ENCODE measurements at places on chromosomes 5 and 9.

DNA sequence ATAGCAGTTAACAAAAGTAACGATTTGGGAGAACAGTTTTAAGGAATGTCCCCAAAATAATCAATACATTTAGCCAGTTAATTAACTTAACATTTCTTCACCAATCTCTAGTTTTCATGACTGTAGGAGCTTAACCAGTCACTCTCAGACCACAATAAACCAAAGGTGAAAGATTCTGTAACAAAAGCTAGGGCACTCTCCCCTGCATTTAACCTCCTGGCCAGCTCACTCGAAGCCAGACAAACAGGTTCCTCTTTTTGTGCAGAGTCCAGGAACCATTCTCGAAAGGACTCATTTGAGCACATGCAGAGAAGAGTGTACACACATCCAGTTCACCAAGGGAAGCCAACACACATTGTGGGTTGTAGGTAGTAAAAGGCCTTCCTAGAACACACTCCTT is 6.5 kb downstream of the IL7R start:
- DNase-seq, result no peak

DNA sequence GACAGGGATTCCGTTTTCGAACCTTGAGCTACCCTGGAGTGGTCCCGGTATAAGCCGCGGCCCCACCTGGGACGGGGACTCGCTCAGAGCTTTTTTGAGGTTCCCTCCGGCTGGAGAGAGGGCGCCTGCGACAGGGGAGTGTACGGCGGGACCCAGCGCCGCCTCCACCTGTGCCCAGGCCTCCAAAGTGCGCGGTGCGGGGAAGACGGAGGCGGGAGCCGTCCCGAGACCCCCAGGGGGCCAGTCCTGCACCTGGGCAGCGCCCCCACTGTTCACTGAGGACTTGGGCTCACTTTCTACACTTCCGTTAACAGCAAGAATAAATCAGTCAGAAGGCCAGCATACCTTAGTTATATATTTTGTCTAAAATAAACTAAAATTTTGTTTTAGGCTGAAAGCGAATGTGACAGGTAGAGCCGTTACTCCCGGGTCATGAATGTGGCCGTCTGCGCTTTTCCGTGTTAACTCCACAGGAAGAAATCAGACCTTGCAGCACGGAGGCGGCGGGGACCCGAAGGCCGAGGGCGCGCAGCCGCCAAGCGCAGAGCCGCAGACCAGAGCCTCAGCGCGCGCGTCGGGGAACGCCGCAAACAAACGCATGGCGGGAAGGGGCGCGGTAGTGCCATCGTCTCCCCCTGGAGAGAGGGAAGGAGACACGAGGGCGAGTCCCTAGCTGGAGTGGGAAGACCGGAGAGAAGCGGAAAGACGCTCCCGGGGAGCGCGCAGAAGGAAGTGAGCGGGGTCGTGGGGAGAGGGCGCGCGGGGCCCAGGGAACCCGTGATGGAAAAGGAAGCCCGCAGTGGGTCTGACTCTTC is 14.1 kb downstream of the TRIM7 start:
- DNase-seq, result no peak

DNA sequence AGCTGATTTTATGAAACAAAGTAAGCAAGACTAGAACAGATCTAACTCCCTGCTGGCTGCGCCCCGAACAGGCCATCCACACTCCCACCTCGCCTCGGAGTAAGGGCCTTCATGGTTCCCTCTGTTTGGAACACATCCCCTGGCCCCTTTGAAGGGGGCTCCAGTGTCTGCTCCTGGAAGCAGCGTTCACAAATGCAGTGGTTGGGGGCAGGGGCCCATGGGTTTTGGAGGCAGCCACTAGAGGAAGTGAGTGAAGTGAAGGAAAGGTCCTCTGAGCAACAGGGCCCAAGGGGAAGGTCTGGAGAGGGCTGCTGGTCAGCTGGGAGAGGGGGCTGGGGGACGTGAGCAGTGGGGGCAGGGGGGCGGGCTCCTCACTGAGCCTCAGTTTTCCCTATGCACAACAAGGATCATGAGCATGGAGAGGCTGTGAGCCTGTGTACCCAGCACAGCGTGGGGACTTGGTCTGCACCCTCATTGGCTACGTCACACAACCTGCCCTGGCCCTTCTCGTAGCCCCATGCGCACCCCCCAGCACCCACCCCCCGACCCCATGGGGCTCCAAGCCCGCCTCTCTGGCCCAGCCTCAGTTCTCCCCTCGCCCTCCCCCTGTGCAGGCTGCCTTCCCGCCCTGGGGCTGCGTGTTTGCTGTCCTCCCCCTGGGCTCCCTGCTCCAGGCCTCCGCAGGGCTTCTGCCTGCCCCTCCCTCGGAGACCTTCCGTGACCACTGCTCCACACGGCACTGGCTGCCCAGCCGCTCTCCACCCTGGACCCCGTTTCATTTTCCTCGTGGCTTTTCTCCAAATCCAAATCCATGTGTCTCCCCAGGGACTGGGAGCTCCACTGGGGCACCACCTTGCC is 39.5 kb downstream of the RASGEF1C start:
- DNase-seq, result no peak

GRCh38 chr9:22050924-22051323 is 41.8 kb upstream of the CDKN2B start:
- DNase-seq, result no peak

DNA sequence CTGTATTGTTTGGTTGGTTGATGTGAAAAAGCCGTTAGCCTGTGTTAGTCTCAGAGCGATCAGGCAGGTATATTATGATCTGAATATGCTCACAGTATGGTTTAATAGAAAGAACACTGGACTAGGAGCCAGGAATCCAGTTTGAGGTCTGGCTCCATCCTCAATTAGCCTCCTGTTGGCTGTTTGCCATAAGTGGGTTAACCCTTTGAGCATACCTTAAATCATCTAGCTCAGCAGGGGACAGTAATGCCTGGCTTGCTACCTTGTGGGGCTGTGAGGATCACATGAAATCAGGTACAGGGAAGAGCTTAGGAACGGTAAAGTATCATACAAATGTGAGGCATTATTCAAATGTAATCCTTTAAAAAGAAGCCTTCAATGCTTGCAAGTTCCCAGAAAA is 104.7 kb downstream of the CMYA5 start:
- no peak for DNase-seq

GRCh38 chr5:143738417-143739401 is 73.3 kb upstream of the HMHB1 start:
- DNase-seq, result no peak

GRCh38 chr5:154517181-154517580 is 39.2 kb upstream of the HAND1 start:
- no peak for DNase-seq

GRCh38 chr9:129887334-129888292 is 52.4 kb downstream of the USP20 start:
- DNase-seq, result peak; percentile 29

GRCh38 chr9:129850821-129851550 is 15.7 kb downstream of the USP20 start:
- no peak for DNase-seq

DNA sequence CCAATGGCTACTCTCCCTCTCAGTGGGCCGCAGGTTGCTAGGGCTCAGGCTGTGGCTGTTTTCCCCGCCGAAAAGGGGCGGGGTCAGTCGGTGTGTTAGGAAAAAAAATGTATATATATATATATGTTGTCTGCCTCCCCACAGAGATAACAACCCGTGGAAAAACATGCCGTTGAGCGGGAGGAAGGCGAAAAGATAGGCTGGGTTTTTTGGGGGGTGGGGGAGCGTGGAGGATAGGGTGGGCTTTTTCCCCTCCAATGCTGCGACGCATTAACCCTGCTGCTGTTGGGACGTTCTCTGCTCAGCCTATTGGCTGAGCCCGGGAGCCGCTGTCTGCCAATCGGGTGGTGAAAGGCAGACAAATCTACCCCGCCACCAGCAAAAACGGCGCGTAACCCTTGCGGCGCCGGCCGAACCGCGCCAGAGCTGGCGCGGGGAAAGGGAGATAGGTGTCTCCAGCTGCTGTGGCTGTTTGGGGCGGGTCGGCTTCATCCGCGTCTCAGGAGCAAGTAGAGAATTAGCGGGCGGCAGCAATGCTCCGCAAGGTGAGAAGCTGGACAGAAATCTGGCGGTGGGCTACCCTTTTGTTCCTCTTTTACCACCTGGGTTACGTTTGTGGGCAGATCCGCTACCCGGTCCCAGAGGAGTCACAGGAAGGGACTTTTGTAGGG is at the start of gene PCDHGC4:
Gene PCDHGC4, plus strand, starts transcription at position 390 of the 671 bp plus-strand sequence. Its CDS starts 144 bp downstream, at position 534.
- no peak for DNase-seq

GRCh38 chr9:7901621-7902020 is 102.0 kb upstream of the DMAC1 start:
- no peak for DNase-seq

GRCh38 chr5:108386345-108387061 is 4.6 kb upstream of the FBXL17 start:
- no peak for DNase-seq

DNA sequence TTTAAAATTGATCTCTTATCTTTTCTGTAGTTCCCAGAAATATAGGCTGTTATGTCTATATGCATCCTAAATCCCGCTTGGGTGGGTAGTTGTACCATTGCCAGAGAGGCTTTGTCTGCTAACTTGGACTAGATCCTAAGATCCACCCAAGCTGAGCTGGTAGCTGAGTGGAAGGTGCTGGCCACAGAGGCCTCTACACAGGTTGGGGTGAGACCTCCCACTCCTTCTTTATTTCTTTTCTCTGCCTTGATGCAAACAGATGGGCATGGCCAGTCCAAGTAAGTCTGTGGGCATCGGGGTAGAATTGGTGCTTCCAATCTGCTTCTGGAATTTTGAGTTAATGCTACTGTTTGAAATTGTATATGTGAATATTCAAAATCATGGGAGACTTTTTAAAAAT is 14.4 kb upstream of the GADD45G start:
- no peak for DNase-seq

DNA sequence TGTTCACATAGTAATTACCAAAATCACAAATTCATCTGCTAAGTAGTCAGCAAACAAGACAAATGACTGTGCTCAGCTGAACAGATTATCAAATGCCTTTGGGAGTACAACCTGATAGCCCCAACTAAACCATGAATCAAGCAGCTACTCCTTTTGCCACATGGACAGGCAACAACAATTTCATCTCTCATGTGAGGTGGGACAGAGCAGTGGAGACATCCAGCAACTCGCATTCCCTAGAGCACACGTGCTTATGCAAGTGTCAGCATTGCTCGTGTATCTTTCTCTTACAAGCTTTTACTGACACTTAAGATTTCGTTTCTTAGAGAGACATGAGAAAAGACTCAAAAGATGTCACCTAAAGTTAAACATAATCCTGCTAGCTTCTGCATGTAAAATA is 42.7 kb upstream of the PPP2R2B start:
- DNase-seq, result no peak

DNA sequence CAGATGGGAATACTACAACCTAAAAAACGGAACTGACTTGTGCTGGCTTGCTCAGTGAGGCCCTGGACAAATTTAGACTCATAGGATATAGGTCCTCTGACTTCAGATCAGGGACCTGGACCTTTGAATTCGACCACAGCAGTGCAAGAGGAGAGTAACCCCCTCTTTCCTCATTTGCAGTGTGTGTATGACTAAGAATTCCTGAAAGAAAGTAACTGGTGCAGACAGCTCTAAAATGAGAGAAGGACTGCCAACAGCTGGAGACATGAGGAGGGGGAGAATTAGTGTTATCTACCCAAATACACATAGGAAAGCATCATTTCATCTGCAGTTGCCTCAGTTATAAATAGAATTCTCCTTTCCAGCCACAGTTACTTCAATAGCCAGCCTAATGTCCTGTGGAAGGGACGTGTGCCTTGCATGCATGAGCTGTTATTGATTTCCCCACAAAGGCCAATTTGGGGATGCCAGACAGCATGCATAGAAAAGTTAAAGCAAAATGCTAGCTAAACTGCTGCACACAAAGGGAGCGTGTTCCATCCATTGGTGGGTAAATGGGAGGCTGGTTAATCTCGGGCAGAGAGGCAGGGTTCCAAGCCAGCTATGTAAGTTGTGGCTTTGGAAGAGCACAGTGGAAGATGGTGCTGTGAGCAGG is 442.7 kb downstream of the CDK5RAP2 start:
- no peak for DNase-seq

GRCh38 chr9:81565144-81565543 is 124.2 kb downstream of the TLE1 start:
- DNase-seq, result no peak

DNA sequence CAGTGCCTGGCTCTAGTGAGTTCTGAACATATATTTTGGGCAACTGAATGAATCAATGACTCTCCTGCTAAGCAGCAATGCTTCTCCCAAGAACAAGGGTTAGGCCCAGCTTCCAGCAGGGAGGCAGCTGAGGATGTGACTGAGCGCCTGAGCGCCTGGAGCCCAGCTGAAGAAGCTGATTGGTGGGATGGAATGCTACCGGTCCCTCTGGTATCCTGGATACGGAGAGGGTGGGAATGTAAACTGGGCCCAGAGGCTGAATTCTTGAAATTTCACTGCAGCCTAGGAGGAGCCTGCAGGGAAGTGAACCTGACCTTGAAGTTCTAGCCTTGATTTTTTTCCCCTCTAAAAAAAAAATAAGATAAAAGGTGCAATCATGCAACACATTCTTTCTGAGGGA is 43.2 kb downstream of the WWC1 start:
- no peak for DNase-seq

DNA sequence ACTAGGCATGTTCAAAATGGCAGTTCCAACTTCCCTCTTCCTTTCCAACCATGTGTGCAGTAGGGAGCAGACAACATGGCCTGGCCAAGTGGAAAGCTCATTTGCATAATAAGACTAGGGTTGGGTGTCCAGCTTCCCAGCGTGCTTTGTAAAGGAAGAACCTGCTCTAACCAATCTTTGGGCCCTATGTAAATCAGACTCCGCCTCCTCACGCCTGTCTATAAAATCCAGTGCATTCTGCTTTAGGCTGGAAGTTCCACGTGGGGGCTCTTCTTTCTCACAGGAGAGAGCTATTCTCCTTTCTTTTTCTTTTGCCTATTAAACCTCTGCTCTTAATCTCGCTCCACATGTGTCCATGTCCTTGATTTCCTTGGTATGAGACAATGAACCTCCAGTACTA is 83.4 kb downstream of the GCNT1 start:
- DNase-seq, result no peak

Data from DMS153 (cell line).